Neural crest cell (in vitro differentiated cells): ENCODE measurements at places on chromosomes 3 and 15. TPM values are rescaled to one million over a fixed set of nuclear protein-coding genes. Genes with fewer than 3 reads are reported as not detected.

DNA sequence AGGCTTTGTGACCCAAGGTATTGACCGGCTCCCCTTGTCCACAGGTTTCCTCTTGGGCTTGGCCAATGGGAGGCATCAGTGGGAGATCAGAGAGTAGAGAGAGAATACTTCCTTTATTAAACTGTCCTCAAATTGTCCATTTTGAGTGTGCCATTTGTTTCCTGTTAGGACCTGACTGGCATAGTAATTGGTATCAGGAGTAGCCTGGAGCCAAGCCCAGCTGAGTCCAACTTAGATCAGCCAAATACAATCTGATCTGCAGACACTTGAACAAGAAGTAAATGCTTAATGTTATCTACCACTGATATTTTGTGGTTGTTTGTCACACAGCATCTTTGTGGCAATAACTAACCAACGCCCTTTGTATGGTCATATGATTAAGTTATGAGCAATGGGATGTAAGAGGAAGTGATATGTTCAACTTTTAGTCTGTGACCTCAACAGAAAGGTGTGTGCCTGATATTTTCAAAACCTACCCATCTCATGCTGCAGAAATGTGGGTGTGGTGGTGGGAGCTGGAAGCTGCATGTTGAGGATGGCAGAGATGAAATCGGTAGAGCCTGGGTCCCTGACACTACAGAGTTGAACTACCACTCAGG, 13.3 kb downstream of the MYD88 start:
- no peaks in the 10 kb centered on the region for H3K36me3 ChIP-seq
- H3K27ac ChIP-seq = no peak overlapping the region
- DNase-seq = no peak
- no peak overlapping the region for H3K4me3 ChIP-seq
- no peaks in the 10 kb centered on the region for H3K4me1 ChIP-seq

GRCh38 chr3:143037867-143038266, 36.5 kb downstream of the U2SURP start:
- H3K4me3 ChIP-seq = no peak overlapping the region
- H3K4me1 ChIP-seq = no peaks in the 10 kb centered on the region
- no peaks in the 10 kb centered on the region for H3K36me3 ChIP-seq

DNA sequence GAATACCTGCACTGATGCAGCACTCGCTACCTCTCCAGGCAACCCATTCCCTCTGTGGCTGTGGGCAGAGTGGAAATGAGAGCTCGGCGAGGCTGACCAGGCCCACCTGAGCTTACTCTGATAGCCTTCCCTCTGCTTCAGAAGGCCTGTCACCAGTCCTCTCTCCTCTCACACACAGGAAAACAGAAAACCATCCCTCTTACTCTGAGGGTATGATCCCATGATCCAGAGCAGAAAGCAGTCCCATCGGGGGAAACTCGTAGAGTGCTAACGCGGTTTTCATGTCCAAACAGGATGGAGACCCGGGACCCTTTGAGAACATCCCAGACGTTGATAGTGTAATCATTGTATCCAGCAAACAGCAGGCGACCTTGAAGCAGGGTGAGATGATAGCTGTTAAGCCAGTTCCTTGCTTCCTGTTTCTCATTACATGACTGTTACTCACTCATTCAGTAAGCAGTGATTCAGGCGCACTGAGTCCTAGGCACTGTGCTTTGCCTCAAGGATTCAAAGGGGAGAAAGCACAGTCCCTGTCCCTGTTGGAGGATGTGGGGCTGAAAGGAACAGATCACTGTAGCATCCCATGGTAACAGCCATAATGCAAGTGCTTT, 11.8 kb upstream of the BCL2L10 start:
- no peak for DNase-seq
- H3K27me3 ChIP-seq = no peaks in the 10 kb centered on the region
- H3K27ac ChIP-seq = peak overlapping the region; percentile 81

- no peak overlapping the region for H3K4me3 ChIP-seq
- H3K4me1 ChIP-seq = peaks cover 5% of the 10 kb centered on the region
- peak; percentile 52 for DNase-seq
- H3K36me3 ChIP-seq = no peaks in the 10 kb centered on the region
- H3K27me3 ChIP-seq = no peaks in the 10 kb centered on the region
Observed at GRCh38 chr15:48352474-48353072, 21.3 kb downstream of the DUT start.

DNA sequence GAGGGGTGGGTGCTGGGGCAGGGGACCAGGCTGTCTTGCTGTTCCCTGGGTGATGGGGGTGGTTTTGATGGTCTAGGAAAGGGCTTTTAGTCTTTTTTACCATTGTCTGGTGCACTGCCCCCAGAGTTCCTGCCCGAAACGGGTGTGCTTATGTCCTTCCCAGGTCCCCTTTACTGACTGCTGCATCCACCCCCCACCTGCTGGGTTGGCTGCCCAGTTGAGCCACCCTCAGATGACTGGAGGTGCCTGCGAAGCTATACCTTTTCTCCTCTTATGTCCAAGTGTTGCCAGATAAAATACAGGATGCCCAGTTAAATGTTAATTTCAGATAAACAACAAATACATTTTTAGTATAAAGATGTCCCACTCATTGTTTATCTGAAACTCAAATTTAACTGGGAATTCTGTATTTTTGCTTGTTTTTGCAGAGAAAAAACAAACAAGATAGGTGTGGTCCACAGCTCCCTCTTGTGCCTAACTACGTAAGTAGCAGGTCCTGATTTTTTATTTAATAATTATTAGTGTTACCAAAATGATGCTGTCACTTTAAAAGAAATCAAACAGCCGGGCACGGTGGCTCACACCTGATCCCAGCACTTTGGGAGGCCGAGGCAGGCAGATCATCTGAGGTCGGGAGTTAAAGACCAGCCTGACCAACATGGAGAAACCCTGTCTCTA, 6.1 kb upstream of the RPP14 start:
- no peak for DNase-seq
- peaks cover 50% of the 10 kb centered on the region for H3K27me3 ChIP-seq
- peaks cover 13% of the 10 kb centered on the region for H3K4me1 ChIP-seq
- H3K36me3 ChIP-seq = no peaks in the 10 kb centered on the region
- H3K4me3 ChIP-seq = no peak overlapping the region

- peaks cover 4% of the 10 kb centered on the region for H3K36me3 ChIP-seq
- no peak overlapping the region for H3K4me3 ChIP-seq
- peak overlapping the region; percentile 13 for H3K27ac ChIP-seq
- DNase-seq = no peak
Observed at GRCh38 chr15:70514251-70514650, 249.1 kb downstream of the UACA start.

- no peaks in the 10 kb centered on the region for H3K4me1 ChIP-seq
- no peaks in the 10 kb centered on the region for H3K36me3 ChIP-seq
- peaks cover 2% of the 10 kb centered on the region for H3K27me3 ChIP-seq
- no peak overlapping the region for H3K27ac ChIP-seq
Observed at GRCh38 chr3:11948331-11948730, 55.9 kb upstream of the SYN2 start.

GRCh38 chr15:76812381-76812780, 92.8 kb downstream of the SCAPER start:
- H3K27me3 ChIP-seq = no peaks in the 10 kb centered on the region
- no peak overlapping the region for H3K27ac ChIP-seq
- peaks cover 13% of the 10 kb centered on the region for H3K36me3 ChIP-seq
- DNase-seq = no peak
- H3K4me3 ChIP-seq = no peak overlapping the region

- peaks cover 5% of the 10 kb centered on the region for H3K36me3 ChIP-seq
- H3K4me3 ChIP-seq = no peak overlapping the region
- no peak for DNase-seq
- no peaks in the 10 kb centered on the region for H3K27me3 ChIP-seq
- no peak overlapping the region for H3K27ac ChIP-seq
Observed at GRCh38 chr3:149625795-149626194, 32.0 kb downstream of the WWTR1 start.

DNA sequence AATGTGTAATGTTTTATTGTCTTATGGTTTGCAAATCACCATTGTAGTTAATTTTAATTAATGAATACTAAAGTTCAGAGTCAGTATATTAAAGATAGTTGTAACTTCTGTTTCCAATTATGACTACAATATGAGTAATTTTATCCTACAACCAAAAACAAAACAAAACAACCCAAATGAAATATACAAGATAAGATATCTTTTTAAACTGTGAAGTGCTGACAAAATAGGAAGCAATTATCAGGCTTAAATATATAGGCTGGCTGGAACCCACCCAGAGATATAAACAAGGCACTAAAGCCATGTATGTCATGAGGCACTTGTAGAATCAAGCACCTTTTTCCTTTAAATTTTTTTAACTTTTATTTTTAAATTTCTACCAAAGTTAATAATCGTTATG, 108.6 kb upstream of the LRRFIP2 start:
- H3K4me3 ChIP-seq = no peak overlapping the region
- H3K36me3 ChIP-seq = peaks cover 15% of the 10 kb centered on the region
- H3K27me3 ChIP-seq = no peaks in the 10 kb centered on the region
- H3K4me1 ChIP-seq = peaks cover 13% of the 10 kb centered on the region
- H3K27ac ChIP-seq = no peak overlapping the region

DNA sequence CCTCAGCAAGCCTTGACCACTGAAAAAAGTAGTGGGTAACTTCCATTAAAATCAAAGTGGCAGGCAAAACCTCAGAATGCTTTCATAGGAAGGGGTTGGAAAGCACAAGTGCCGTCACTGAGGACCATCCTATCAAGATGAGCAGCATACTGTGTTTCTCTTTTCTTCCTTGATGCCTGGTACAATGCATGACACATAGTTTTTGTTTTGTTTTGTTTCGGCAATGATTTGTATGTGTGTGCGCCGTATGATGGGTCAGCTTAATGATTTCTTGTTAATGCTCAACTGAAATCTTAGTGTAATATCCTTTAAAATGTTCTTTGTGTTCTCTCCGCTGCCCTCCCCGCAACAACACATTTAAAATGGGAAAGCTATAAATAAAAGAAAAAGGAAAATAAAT, 476.4 kb upstream of the KCNMB2 start:
- no peaks in the 10 kb centered on the region for H3K4me1 ChIP-seq
- no peaks in the 10 kb centered on the region for H3K36me3 ChIP-seq
- no peak for DNase-seq
- no peaks in the 10 kb centered on the region for H3K27me3 ChIP-seq

DNA sequence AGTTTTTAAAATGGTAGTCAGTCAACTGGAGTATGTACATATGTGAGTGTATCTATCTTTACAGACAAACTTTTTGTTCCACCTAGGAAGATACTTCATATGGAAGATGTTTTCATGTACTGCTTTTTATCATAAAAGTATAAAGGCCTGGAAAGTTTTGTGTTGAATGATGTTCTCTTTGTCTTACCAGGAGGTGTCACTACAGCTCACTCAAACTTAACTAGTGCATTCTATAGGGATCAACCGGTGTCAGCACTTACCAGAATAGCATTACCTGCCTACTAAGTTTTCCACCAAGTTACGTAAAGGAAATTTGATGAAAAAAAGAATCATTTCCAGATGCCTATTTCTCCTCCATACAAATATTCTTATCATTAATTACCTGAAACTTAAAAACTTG, 522.6 kb upstream of the SEMA6D start:
- no peak overlapping the region for H3K27ac ChIP-seq
- no peak overlapping the region for H3K4me3 ChIP-seq
- H3K4me1 ChIP-seq = peaks cover 7% of the 10 kb centered on the region

DNA sequence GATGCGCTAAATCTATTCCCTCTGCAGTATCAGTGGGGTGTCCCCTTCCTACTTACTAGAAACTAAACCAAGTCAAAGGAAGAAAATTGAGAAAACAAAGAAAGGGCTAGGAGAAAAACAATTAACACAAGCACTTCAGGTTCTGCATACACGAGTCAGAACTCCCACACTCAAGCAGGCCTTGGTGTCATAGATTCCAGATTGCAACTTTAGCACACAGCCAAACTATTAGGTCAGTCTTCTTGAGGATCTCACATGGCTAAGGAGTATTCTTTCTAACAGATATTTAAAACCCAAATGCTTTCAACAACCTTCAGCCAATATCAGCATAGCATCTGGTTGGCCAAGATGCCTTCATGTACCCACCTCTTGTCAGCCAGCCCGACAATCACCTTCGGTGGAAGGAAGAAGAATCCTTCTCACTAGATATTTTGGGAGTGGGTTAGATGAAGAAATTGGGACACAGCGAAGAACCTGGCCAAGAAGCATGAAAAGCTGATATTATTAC, 340.0 kb downstream of the VPS13C start:
- no peak overlapping the region for H3K4me3 ChIP-seq
- no peaks in the 10 kb centered on the region for H3K4me1 ChIP-seq
- H3K27ac ChIP-seq = no peak overlapping the region

DNA sequence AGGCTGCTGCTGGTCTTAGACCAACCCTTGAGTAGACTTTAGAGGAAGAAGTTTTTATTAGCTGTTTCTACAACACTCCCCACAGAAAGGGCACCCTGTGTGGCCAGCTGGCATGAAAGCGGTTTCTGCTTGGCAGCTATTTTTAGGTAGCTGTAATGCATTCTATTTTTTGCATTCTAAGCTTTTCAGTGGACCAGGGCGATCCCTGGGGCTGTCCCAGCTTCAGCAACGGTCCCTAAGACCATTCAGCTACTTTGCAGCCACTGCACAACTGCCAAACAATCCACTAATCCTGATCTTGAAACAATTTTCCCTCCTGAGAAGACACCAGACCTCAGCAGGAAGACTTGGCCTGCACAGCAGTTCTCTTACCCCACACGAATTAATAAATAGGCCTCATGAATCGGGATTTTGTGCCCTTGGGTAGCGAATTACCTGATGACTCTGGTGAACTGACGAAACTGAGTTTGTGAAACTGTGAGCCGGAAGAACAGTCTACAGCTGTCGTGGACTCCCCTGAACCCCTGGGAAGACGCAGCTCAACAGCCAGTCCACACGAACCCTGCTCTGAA, 14.6 kb upstream of the TFRC start:
- H3K36me3 ChIP-seq = no peaks in the 10 kb centered on the region
- H3K27ac ChIP-seq = no peak overlapping the region
- H3K4me1 ChIP-seq = no peaks in the 10 kb centered on the region
- peaks cover 5% of the 10 kb centered on the region for H3K27me3 ChIP-seq
- no peak for DNase-seq
- no peak overlapping the region for H3K4me3 ChIP-seq

DNA sequence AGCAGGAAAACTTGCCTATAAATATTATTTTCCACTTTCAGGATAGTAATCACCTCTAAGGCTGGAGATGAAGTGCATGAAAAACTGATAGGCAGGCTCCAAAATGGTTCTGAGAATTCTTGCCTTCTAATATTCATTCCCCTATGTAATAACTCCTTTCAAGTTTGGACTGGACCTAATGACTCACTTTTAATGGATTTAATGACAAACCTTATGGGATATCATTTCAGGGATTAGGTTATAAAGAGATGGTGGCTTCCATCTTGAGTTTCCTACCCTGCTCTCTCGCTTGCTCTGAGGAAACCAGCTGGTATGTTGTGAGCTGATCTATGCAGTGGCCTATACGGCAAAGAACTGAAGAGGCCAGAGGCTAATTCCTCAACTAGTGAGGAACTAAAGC, 192.0 kb downstream of the BCHE start:
- DNase-seq = no peak
- no peak overlapping the region for H3K27ac ChIP-seq
- no peaks in the 10 kb centered on the region for H3K4me1 ChIP-seq

Gene CLEC3B
- not detected in 2 replicates for total RNA-seq

Gene SPSB4
- 33.2 and 35.1 TPM in 2 replicates for total RNA-seq

Gene ZNF106
- 61.3 and 69.6 TPM in 2 replicates for total RNA-seq

Gene C3orf22
- not detected in 2 replicates for total RNA-seq

Gene CCDC191
- 4.5 and 5.4 TPM in 2 replicates for total RNA-seq

Gene CMTM7
- 37.4 and 38.0 TPM in 2 replicates for total RNA-seq

Gene PLAAT1
- 3.0 and 4.0 TPM in 2 replicates for total RNA-seq

Gene STRIT1
- not detected in 2 replicates for total RNA-seq
